NCI-H345 (cell line): ENCODE measurements at places on chromosomes 5 and 9.
A peak's percentile ranks its signal among the peaks of the same experiment; 100 is the strongest.

GRCh38 chr5:43007246-43007910 is 32.7 kb downstream of the ANXA2R start:
- DNase-seq: peak; percentile 88

DNA sequence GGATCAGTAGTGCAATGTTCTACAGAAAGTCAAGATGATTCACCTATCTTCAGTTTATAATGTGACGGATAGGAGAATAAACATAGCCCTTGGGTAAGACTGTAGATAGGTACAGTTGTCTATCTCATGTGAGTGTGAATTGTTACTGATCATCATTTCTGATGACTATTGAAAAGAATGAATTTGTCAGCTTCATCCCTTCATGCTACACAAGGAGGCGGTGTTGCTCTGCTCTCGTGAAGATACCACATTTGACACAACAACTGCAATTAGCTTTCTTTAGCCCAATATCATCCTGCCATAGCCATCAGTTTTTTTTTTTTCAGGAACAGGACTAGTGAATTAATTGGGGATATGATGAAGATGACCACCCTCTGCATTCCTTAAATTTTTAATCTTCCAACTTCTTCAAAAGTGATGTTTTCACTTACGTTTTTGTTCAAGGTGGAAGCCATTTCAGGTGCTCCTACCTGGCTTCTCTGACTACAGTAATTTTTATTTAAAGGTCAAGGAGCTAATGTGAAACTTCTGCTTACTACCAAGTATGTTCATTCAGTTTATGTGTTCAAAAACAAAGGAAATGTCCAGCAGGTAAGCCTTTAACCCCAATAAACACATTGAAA is 152.9 kb upstream of the MOCS2 start:
- DNase-seq: no peak

- DNase-seq: no peak
These were observed 96.1 kb upstream of the CDKN2B start for GRCh38 chr9:22105005-22105722.

- no peak for DNase-seq
These were observed 108.5 kb upstream of the TXNDC8 start for GRCh38 chr9:110446171-110446570.

DNA sequence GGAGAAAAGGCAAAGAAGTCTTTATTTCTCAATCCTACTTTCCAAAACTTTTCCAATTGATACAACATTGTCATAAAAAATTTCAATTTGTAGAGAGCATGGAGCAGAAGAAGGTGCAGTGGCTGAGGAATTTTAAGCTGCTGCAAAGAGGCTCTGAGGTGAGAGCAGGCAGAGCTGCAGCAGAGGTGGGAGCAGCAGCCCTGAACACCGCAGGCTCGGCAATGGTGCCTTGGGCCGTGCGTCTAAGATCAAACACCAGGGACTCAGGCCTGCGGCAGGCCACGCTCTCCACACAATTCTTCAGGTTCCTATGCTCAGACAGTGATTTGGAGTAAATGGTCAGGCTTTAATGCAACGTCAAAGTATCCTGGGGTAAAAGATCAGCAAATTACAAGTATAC is 46.3 kb downstream of the SIL1 start:
- no peak for DNase-seq

GRCh38 chr5:1815881-1816292 is 14.7 kb downstream of the NDUFS6 start:
- no peak for DNase-seq

- no peak for DNase-seq
These were observed 35.0 kb downstream of the RANBP17 start for GRCh38 chr5:170896779-170897178.

- DNase-seq: no peak
These were observed 119.3 kb downstream of the GALNT10 start for GRCh38 chr5:154309805-154310204.

DNA sequence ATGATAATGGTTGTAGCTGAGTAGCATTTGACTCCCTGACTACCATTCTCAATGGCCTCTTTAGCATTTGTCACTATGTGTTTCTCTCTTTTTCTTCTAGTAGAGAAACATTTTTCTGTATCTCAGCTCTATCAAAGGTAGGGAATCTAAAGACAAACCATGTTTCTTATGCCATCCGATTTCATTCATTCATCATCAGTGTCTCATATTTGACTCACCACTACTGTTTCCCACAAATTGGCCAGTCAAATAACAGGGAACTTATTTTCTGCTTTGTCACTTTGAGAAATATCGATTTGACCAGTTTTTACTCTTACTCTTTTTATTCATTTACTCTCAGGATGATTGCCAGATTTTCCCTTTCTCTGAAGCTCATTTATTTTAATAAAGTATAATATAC is 282.3 kb downstream of the TMEM167A start:
- DNase-seq: no peak

DNA sequence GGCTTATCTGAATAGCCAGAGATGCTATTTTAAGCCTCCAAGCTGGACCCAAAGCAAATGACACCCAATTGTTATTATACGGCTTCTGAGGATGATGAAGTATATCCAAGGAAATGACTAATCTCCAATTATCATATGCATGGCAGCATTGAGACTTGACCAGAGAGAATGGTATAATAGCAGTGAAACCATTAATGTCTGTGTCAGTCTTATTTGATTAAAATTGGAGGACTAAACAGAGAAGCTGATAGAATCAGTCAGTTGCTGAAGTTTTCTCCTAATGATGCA is 200.5 kb downstream of the EFNA5 start:
- no peak for DNase-seq

DNA sequence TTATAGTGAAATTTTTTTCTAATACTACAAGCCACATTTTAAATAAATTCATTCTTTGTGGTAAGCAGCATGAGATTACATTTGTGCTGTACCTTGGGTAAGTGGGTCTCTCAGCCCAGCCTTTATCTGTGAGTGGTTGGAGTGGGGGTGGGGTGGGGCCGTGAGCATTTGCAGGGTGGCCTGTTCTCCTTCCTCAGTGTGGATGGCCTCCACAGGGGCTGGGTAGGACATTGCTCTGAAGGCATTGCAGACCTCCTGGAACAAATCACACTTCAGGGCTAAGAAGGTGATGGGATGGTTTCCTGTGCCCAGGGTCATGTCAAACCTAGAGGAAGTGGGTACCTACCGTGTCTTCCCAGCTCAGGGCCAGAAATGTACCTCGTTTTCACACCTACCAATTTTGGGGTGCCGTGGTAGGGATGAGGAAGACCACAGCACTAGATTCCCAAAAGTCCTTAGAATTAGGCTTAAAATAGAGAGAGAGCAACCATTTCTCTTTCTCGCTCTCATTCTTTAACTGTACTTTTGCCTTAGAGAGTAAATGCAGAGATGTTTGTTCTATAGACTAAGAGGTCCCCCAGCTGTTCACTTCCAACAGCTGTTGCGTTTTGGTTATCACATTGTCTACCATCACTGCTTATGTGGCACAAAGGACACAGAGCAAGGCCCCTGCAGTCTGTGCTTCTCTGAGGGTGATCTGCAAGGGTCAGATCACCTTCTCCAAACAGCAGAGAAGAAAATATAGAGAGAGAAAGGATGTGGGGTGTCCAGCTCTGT is 83.4 kb upstream of the CTSL start:
- DNase-seq: no peak

- DNase-seq: no peak
These were observed 121.9 kb upstream of the GRHPR start for GRCh38 chr9:37300620-37301019.

DNA sequence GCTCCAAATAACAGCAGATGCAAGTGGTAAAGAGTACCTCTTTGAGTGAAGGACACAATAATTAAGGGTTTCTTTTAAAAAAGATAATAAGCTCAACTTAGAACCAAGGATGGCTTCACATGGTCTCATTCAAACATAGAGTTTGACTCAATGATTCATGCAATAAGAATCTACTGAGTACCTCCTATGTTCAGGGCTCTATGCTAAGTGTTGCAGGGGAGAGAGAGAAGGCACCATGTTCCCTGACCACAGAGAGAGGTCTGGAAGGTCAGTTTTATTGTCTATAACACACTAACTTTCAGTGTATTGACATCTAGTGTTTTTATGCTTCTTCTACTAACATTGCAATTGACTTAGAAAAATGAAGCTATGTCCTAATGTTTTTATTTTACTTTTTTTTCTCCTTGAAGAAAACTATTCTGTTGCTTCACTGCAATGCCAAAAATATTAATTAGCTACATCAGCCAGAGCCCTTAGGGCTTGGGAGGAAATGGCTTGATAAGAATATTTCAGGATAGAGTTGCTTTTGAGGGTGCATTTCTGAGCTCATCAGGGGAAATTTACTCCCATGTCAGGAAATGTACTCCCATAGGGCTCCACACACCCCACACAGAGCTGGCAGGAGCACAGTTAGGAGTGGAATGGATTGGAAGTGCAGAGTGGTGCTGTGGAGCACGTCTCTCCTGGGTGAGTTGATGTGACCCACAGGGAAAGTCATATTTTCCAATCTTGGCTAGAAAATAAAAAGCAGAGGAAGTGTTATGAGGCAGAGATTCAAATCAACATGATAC is 106.6 kb downstream of the PDE8B start:
- no peak for DNase-seq

GRCh38 chr9:36892279-36892678 is 141.8 kb downstream of the PAX5 start:
- DNase-seq: no peak

DNA sequence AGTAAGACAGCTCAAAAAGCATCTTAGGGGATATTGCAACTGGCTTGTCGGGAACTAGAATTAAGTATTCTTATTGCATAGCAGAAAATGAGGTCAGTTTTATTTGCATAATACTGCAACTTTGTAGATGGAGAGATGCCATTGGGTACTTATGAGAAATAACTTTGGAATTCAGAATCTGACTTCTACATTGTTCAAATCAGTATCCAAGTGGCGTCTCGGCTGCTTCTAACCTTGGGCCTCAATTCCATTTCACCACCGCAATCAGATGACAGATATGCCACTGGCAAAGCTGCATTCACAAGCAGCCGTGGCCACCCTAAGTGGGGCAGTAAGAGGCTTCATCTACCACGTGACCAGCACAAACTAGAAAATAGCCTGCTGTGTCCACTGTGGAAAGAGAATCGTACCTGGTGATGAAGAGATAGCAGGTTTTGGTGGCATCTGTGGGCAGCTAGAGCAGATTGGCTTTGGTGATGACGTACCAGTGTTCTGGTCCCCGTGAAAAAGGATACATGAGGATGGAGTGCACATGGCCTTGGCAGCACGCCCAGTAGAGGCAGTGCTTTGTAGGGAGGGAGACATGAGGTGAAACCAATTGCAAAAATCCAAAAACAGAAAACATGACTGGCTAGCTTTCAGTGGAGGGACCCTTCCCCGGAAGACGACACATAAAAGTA is 116.6 kb downstream of the KLHL3 start:
- peak; percentile 89 for DNase-seq

GRCh38 chr5:95274011-95274410 is 10.9 kb downstream of the MCTP1 start:
- no peak for DNase-seq

- DNase-seq: no peak
These were observed 48.7 kb upstream of the SPATA31D4 start for GRCh38 chr9:81879501-81879916.
